ENCODE measurements at places on chromosomes 4 and X. TPM values are rescaled to one million over a fixed set of nuclear protein-coding genes. Genes with fewer than 3 reads are reported as not detected.

GRCh38 chrX:150506486-150506885 lies 61.9 kb upstream of the MTM1 start:
- no peak overlapping the region for H3K27ac ChIP-seq
- no peaks in the 10 kb centered on the region for H3K36me3 ChIP-seq
- no peak overlapping the region for H3K4me3 ChIP-seq
- H3K27me3 ChIP-seq, result no peaks in the 10 kb centered on the region

PPP4R3C gene
- not detected for total RNA-seq

OTC gene
- 2.6 TPM for total RNA-seq

ART3 gene
- not detected for total RNA-seq

DNA sequence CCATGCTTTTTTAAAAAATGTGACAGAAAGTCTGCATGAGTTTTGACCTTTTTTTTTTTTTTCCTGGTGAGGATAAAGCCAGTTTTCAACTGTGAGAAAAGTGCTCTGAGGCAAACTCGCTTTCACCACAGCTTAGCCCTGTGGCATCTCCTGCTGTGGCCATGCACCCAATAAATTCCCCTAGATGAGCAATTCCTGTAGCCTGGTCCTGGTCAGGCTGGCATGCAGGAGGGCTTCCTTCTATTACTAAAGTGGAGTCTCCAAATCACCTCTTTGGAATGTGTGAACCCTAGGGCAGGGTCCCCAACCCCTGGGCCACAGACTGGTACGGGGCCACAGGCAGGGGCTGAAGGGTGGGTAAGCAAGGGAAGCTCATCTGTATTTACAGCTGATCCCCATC lies 265.4 kb downstream of the RAPGEF2 start:
- no peak overlapping the region for H3K4me3 ChIP-seq
- H3K27ac ChIP-seq, result no peak overlapping the region
- DNase-seq, result no peak
- peaks cover 29% of the 10 kb centered on the region for H3K4me1 ChIP-seq
- no peaks in the 10 kb centered on the region for H3K36me3 ChIP-seq
- H3K27me3 ChIP-seq, result no peaks in the 10 kb centered on the region

DNA sequence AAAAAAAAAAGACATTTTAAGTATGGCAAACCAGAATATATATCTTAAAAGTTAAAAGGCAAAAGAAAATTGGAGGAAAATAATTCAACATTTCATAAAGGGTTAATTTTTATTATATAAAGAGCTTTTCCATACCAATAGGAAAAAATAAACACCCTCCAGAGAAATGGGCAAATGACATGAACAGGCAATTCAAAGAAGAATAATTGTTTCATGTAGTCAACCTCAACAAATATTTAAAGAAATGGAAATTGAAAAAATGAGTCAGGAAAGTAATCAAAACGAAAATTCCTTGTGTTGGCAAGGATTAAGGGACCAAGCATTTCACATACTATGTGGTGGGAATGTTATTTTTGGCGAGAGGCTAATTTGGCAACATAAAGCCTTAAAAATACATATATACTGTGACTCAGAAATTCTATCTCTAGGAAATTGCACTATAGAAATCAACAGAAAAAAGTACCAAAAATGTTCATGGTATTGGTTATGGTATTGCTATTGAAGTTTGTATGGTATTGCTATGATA lies 87.6 kb downstream of the HAUS3 start:
- no peak overlapping the region for H3K4me3 ChIP-seq
- no peaks in the 10 kb centered on the region for H3K36me3 ChIP-seq
- H3K4me1 ChIP-seq, result no peaks in the 10 kb centered on the region

- peaks cover 60% of the 10 kb centered on the region for H3K4me1 ChIP-seq
- peak overlapping the region; percentile 92 for H3K27ac ChIP-seq
- H3K4me3 ChIP-seq, result 0 out of 2 replicates have a peak overlapping the region, but pooled peaks have one; percentile 23
- no peaks in the 10 kb centered on the region for H3K27me3 ChIP-seq
- 0 out of 3 replicates have a peak, but pooled peaks cover 9% of the 10 kb centered on the region for H3K36me3 ChIP-seq
- no peak for DNase-seq
Observed at GRCh38 chr4:123651066-123651465, 254.5 kb downstream of the SPRY1 start.

ANOS1 gene
- total RNA-seq, result not detected

- H3K27ac ChIP-seq, result no peak overlapping the region
- no peaks in the 10 kb centered on the region for H3K36me3 ChIP-seq
- no peaks in the 10 kb centered on the region for H3K27me3 ChIP-seq
- H3K4me1 ChIP-seq, result peaks cover 27% of the 10 kb centered on the region
- no peak for DNase-seq
Observed at GRCh38 chr4:154475820-154476219, 15.8 kb downstream of the DCHS2 start.

DNA sequence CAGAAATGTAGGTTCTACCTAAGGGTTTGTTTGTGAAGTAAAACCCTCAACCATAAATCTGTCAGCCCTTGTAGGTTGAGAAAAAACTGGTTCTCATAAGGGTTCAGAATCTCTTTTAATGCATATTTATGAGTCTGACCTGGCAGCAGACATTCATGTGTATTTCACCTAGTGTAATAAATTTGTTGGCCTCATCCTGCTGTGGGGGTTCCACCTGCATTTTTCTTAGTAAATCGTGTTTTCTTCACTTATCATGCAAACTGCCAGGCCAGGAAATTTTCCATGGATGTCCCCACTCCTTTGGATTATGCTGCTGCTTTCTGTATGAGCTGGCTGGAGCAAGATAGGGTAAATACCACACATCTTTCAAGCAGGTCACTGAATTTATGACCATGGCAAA lies 42.4 kb downstream of the KLHL13 start:
- H3K4me3 ChIP-seq, result no peak overlapping the region
- H3K27ac ChIP-seq, result no peak overlapping the region

RBMX gene
- 303 TPM for total RNA-seq

PSMD10 gene
- 65.3 TPM for total RNA-seq

UGT2B15 gene
- not detected for total RNA-seq

- H3K27ac ChIP-seq, result no peak overlapping the region
- no peak overlapping the region for H3K4me3 ChIP-seq
- DNase-seq, result no peak
- H3K27me3 ChIP-seq, result no peaks in the 10 kb centered on the region
- peaks cover 23% of the 10 kb centered on the region for H3K4me1 ChIP-seq
Observed at GRCh38 chr4:73066928-73067327, 2.6 kb downstream of the COX18 start.

NPY1R gene
- total RNA-seq, result not detected

- H3K27ac ChIP-seq, result no peak overlapping the region
- no peaks in the 10 kb centered on the region for H3K4me1 ChIP-seq
- no peak for DNase-seq
- no peaks in the 10 kb centered on the region for H3K36me3 ChIP-seq
- H3K4me3 ChIP-seq, result no peak overlapping the region
Observed at GRCh38 chr4:83348074-83348473, 13.4 kb upstream of the HPSE start.

TCEAL7 gene
- not detected for total RNA-seq

DNA sequence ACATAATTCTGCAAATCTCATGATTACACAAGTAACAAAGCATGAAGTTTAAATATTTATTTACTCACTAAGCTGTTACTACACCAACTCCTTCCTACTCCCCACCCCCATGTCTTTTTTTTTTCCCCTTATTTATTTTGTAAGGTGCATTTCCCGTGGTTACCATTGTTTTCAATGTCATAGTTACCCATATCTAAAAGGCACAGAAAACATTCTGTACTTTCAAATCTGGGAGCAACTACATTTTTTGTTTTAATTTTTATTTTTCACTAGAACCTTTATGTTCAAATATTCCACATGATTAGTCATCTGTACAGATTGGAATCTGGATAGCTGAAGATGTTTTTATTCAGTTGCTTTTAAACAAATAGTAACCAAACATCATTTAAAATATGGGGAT lies 62.8 kb downstream of the PPP3CA start:
- no peaks in the 10 kb centered on the region for H3K36me3 ChIP-seq
- peaks cover 23% of the 10 kb centered on the region for H3K4me1 ChIP-seq
- no peak overlapping the region for H3K4me3 ChIP-seq
- H3K27me3 ChIP-seq, result no peaks in the 10 kb centered on the region

DNA sequence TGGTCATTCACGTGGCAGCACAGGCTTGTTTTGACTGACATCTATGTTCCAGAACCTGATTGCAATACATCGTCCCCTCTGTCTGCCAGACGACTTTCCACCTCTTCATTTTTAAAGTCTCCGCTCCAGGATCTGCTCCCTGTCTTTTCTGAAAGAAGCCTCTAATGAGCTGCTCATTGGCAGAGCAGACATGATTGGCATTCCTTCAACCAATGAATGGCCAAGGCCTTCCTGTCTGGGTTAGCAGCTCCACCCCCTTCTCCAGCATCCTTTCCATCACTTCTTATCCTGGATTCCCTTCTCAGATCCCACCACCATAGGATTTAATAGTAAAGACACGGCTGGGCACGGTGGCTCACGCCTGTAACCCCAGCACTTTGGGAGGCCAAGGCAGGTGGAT lies 202.7 kb upstream of the KLF3 start:
- peaks cover 9% of the 10 kb centered on the region for H3K4me1 ChIP-seq
- H3K4me3 ChIP-seq, result no peak overlapping the region
- H3K36me3 ChIP-seq, result no peaks in the 10 kb centered on the region
- H3K27me3 ChIP-seq, result no peaks in the 10 kb centered on the region

- no peak for DNase-seq
- no peaks in the 10 kb centered on the region for H3K4me1 ChIP-seq
- no peaks in the 10 kb centered on the region for H3K27me3 ChIP-seq
- no peak overlapping the region for H3K27ac ChIP-seq
- H3K4me3 ChIP-seq, result no peak overlapping the region
Observed at GRCh38 chrX:4964112-4964511, 1250.7 kb upstream of the PRKX start.

GRCh38 chr4:24657768-24658617 lies 73.6 kb upstream of the DHX15 start:
- peak; percentile 73 for DNase-seq
- H3K4me1 ChIP-seq, result peaks cover 38% of the 10 kb centered on the region
- H3K36me3 ChIP-seq, result no peaks in the 10 kb centered on the region
- H3K4me3 ChIP-seq, result peak overlapping the region; percentile 27
- no peak overlapping the region for H3K27ac ChIP-seq
- no peaks in the 10 kb centered on the region for H3K27me3 ChIP-seq

DNA sequence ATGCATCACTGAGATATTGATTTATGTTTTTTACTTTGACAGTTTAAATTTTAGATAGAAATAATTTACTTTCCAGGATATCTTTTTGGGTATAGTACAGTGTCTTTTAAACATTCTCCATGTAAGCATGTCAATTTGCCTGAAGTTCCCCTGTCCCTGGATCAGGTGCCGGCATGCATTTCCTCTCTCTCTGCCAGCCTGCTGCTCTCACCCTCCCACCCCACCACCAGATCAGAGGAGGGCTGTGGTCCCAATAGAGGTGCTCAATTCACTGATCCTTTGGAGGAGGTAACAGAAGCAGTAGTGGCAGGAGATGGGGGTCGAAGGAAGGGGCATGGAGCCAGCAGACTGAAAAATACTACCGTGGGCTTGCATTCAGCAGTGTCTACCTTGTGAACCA lies 28.3 kb upstream of the DSPP start:
- no peaks in the 10 kb centered on the region for H3K27me3 ChIP-seq
- H3K36me3 ChIP-seq, result no peaks in the 10 kb centered on the region
- H3K4me3 ChIP-seq, result no peak overlapping the region
- H3K4me1 ChIP-seq, result no peaks in the 10 kb centered on the region
- no peak overlapping the region for H3K27ac ChIP-seq
- DNase-seq, result no peak

DNA sequence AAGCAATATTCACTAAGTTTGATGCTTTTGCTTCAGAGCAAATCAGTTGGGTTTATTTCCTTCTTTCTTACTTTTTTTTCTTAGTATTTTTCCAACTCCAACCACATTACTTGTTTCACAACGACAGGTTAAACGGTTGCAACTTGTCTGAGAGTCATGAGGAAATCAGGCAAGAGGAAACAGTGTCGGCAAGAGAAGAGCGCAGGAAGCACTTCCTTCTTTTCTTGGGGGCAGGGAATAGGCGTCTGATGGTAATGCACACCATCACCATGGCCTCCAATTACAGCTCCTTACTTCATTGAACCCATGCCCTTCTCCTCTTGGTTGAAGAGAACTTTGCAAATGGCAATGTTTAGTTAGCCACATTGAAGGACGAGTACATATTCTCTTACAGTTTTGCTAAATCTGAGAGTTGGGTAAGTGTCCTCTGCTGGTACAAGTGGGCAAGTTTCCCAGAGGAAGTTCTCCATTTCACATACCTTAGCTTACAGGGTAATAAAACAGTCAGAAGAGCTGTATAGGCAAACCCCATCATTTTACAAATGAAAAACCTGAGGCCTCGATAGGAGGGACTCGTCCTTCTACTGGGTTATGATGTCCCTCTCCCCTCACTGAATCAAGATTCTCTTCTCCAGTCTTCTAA lies 8.3 kb upstream of the CXCL8 start:
- DNase-seq, result no peak
- no peak overlapping the region for H3K4me3 ChIP-seq
- H3K4me1 ChIP-seq, result no peaks in the 10 kb centered on the region
- H3K36me3 ChIP-seq, result no peaks in the 10 kb centered on the region
- H3K27ac ChIP-seq, result no peak overlapping the region
- no peaks in the 10 kb centered on the region for H3K27me3 ChIP-seq

GRCh38 chr4:174099712-174100111 lies 183.8 kb downstream of the FBXO8 start:
- H3K4me3 ChIP-seq, result no peak overlapping the region
- no peak overlapping the region for H3K27ac ChIP-seq
- no peaks in the 10 kb centered on the region for H3K4me1 ChIP-seq
- no peaks in the 10 kb centered on the region for H3K36me3 ChIP-seq
- no peak for DNase-seq

CCDC120 gene
- total RNA-seq, result 0.89 TPM

SORBS2 gene
- 25.0 TPM for total RNA-seq

GRCh38 chr4:92447255-92447905 lies 143.6 kb downstream of the GRID2 start:
- H3K36me3 ChIP-seq, result no peaks in the 10 kb centered on the region
- DNase-seq, result no peak
- H3K4me1 ChIP-seq, result no peaks in the 10 kb centered on the region
- H3K4me3 ChIP-seq, result no peak overlapping the region

DNA sequence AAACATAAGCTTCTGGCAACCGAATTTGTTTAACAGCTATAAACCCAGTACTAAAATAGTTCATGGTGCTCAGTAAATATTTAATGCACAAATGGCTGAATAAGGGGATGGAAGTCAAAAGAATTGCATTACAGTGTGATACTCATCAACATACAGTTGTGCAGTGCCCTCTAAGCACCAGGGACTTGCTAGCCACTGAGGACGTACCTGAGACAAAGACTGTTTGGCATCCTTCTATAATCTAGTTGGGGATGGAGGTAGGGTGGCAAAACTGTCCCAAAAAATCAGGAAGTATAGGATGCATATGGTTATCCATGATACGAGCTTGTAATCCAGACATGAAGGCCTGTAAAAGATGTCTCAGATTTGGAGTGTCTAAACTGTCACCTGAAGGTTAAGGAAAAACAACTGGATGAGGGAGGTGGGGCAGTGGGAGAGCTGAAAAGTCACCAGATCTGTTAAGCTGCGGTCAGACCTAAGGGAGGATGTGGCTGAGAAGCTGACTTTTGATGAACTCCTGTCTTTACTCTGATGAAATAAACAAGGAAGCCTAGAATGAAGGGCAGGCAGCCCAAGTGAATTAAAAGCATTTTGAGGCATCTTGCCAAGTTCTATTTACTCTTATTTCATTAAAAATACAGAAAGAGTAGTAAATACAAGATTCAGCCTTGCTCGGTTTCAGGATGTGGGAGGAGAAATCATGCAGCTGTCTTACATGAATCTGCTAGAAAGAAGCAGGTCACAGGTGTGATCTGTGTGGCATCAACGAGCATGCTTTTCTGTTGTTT lies 12.0 kb upstream of the CD38 start:
- no peaks in the 10 kb centered on the region for H3K4me1 ChIP-seq
- no peak overlapping the region for H3K27ac ChIP-seq

GSX2 gene
- total RNA-seq, result not detected
